ENCODE measurements at places on chromosomes 2 and 18.
A peak's percentile ranks its signal among the peaks of the same experiment; 100 is the strongest.

GRCh38 chr2:181754105-181754504, 73.8 kb upstream of the NEUROD1 start:
- DNase-seq, result no peak

DNA sequence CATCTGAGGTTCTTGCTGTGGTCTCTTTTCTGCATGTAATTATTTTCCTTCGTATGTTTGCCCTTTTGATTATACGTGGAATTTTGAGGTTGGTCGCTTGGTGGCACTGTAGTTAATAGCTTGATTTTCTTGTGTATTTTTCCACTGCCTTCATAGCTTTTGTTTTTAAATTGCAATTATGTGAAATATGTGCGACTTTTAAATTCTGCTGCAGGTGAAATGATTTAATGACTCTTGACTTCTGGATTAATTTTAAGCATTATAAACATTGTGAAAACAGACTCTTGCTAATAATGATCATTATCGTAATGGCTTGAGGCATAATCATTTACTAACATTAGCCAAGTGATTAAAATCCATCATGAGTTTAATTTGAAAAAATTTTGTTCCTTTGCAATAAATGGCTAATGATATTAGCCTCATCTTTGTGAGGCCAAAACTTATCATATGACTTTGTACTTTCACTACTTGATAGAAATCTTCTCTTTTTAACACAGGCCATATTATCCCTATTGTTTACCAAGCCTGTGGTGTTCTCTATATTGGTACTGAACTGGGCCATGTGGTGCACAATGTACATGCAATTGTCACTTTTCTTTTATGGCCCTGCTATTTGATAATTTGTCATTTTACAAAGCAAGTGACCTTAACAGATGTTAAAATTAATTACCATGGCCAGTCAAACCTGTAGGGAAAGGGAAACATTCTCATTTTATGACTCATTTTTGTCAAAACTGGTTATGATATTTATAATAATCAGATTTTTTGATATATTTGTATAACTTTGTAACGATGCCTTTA, 62.8 kb upstream of the NEUROD1 start:
- no peak for DNase-seq

DNA sequence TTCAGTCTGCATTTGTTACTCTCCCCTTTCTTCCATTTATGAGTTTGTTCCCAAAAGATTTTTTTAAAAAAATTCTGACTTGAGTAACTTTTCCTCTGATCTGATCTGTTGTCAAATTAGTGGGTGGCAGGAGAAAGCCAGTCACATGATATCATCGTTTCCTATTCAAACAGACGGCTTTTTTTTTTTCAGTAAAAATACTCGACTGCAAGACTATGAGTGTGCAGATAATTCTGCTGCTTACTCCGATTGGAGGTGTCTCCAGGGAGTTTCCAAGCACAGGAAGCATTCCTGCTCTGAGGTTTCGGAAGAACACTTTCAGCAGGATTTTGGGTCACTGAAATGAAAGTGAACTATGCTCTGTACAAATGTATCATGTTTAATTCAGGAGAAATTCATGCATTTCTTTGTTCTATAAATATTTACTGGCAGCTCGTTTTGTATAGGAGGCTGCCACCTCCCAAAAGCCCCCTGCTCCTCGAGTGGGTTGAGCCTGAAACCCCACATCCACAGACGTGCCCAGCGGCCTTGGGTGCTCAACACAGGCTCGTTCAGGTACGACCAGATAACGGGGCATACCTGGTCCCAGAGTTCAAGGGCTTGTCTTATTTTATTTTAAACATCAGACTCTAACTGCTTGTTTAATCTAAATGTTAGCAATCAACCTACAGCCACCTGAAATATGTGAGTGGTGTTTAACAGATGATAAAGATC, 126.9 kb upstream of the ZNF516 start:
- no peak for DNase-seq

- DNase-seq, result no peak
These were observed 76.9 kb upstream of the PAPOLG start for GRCh38 chr2:60679036-60679780.

- DNase-seq, result no peak
These were observed 108.6 kb downstream of the C1D start for GRCh38 chr2:67954093-67954748.

- DNase-seq, result peak; percentile 53
These were observed 9.0 kb upstream of the KCNG2 start for GRCh38 chr18:79788734-79789085.

GRCh38 chr2:13091455-13091854, 374.7 kb downstream of the TRIB2 start:
- DNase-seq, result no peak

GRCh38 chr2:44189104-44189503, 20.4 kb downstream of the PPM1B start:
- no peak for DNase-seq

- no peak for DNase-seq
These were observed 3.2 kb upstream of the PDK1 start for GRCh38 chr2:172552547-172553291.

GRCh38 chr18:63213331-63213900, 106.2 kb downstream of the BCL2 start:
- DNase-seq, result no peak
